Naive B cell (primary cell): ENCODE measurements at places on chromosomes 5 and 9. TPM values are rescaled to one million over a fixed set of nuclear protein-coding genes. Genes with fewer than 3 reads are reported as not detected.

The ENG gene
- 6.4 TPM for polyA plus RNA-seq

The MEGF10 gene
- polyA plus RNA-seq = not detected

- no peak overlapping the region for H3K27ac ChIP-seq
- H3K4me1 ChIP-seq = no peaks in the 10 kb centered on the region
- H3K27me3 ChIP-seq = no peaks in the 10 kb centered on the region
These were observed 472.7 kb upstream of the CDH9 start for GRCh38 chr5:27511061-27511460.

DNA sequence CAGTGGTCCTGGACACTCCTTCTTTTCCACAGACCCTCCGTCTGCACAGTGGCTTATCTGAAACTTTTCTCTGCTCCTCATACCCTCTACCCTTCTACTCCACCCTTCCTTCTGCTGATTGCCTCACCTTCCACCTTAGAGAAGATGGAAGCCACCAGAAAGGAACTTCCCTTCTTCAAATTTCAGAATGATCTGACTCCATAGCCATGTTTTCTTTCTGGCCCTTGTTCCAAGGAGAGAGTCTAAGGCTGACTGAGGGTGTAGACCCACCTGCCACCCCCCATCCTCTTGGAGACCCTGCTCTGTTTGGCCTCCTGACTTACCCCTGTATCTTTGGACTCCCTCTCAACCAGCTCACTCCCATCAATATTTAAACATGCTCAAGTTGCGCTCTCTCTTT is 7.4 kb downstream of the SNX30 start:
- no peaks in the 10 kb centered on the region for H3K36me3 ChIP-seq
- peaks cover 77% of the 10 kb centered on the region for H3K4me1 ChIP-seq
- H3K27ac ChIP-seq = no peak overlapping the region
- no peak for DNase-seq
- no peaks in the 10 kb centered on the region for H3K27me3 ChIP-seq

- DNase-seq = no peak
- H3K27me3 ChIP-seq = peaks cover 16% of the 10 kb centered on the region
- no peak overlapping the region for H3K27ac ChIP-seq
- H3K4me1 ChIP-seq = peaks cover 8% of the 10 kb centered on the region
- no peaks in the 10 kb centered on the region for H3K36me3 ChIP-seq
These were observed 31.7 kb upstream of the BASP1 start for GRCh38 chr5:17185773-17186172.
